Neuronal stem cell (in vitro differentiated cells): ENCODE measurements at places on chromosomes 7 and 10.
A peak's percentile ranks its signal among the peaks of the same experiment; 100 is the strongest.

DNA sequence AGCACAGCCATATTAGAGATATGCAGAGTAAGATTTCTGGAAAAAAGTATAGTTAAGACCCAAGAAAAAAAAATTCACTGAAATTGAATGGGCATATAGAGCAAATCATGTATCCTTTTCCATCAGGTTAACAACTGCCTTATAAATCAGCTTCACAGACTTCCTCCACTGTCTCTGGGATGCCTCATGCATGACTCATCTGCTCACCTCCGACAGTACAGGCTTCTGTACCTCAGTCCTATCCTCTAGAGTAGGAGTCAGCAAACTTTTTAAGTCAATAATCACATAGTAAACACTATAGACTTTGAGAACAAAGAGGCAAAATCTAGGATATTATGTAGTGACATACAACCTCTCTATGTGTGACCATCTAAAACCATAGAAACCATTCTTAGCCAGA lies 211.6 kb upstream of the SP8 start:
- DNase-seq = no peak

GRCh38 chr7:118839515-118839914 lies 615.0 kb downstream of the ANKRD7 start:
- no peak for DNase-seq

DNA sequence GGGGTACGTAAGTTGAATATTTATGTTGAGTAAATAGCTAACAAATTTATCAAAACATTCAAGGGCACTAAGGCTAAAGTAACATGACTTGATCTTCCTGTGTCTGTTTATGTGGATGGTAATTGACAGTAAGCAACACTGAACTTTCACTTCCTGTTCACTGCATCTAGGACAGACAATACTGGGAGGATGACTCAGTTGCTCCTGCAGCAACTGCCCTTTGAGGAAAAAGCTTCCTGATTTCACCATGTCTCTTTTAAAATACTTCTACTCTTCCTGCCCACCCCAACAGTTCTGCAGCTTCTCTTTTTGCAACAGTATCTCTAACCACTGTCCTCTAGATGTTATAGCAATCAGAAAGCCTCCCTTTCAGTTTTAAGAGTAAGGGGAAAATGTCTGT lies 76.6 kb upstream of the HGF start:
- DNase-seq = no peak

DNA sequence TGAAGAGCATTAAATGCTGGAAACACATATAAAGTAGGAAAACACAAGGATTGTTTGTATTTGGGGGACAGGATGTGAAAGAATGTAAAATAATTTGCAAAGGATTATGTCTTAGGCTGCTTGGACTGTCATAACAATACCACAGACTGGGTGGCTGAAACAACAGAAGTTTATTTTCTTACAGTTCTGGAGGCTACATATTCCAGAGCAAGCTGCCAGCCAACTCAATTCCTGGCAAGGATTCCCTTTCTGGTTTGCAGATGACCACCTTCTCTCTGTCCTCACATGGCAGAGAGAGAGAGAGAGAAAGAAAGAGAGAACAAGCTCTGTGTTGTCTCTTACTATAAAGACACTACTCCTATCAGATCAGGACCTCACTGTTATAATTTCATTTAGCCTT lies 8.8 kb upstream of the LAMB4 start:
- no peak for DNase-seq

DNA sequence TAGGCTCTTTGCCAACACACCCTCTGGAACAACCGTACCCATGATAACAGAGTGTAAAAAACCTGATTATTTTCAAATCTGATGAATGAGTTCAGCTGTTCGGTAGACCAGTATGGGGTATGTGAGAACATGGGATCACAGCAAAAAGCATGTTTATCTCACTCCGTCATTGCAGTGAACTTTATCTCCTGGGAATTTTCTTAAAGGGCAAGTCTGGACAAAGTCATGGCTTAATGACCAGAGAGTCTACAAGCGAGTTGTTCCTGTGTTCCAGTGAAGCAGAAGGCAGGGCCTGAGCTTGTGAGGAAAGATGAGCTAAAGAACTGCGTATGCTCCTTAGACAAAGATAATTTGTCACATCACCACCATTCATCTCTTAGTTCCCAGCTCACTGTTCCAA lies 219.7 kb downstream of the TRIL start:
- DNase-seq = no peak

- DNase-seq = no peak
Observed at GRCh38 chr10:36362257-36362656, 720.2 kb upstream of the FZD8 start.

DNA sequence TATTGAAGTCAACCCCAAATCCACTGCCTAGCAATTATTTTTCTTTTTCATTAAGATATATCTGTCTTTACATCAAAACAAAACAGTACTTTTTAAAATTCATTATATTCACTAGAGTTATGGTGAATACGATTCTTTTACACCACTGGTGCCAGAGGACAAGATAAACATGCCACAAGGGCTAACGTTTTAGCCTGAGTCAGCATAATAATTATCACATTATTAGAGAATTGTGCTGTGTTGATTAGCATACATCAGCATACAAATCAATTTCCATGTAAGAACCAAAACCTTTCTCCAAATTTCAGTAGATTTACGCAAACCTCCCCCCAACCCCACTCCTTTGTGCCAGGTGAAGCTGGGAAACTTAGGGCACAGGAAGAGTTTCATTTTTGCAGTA lies 131.1 kb upstream of the TMEM106B start:
- DNase-seq = no peak

- no peak for DNase-seq
Observed at GRCh38 chr7:29639386-29639785, 75.8 kb downstream of the PRR15 start.

GRCh38 chr7:38316733-38317360 lies 43.4 kb upstream of the TARP start:
- no peak for DNase-seq

DNA sequence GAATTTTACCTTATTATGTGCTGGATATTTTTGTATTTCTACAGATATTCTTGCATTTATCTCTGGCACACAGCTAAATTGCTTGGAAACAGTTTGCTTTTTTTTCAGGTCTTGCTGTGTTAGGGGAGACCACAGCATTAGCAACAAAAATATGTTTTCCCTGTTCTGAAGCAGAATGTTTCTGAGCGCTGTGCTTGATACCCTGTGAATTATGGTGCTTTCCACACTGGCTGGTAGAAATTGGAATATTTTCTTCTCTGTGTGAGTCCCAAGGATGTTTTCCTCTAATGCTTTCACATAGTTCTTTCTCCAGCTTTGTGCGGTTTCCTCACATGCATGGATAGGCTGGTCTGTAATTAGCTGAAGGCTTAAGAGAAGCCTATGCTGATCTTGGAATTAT lies 651.6 kb upstream of the IGFBP3 start:
- no peak for DNase-seq

DNA sequence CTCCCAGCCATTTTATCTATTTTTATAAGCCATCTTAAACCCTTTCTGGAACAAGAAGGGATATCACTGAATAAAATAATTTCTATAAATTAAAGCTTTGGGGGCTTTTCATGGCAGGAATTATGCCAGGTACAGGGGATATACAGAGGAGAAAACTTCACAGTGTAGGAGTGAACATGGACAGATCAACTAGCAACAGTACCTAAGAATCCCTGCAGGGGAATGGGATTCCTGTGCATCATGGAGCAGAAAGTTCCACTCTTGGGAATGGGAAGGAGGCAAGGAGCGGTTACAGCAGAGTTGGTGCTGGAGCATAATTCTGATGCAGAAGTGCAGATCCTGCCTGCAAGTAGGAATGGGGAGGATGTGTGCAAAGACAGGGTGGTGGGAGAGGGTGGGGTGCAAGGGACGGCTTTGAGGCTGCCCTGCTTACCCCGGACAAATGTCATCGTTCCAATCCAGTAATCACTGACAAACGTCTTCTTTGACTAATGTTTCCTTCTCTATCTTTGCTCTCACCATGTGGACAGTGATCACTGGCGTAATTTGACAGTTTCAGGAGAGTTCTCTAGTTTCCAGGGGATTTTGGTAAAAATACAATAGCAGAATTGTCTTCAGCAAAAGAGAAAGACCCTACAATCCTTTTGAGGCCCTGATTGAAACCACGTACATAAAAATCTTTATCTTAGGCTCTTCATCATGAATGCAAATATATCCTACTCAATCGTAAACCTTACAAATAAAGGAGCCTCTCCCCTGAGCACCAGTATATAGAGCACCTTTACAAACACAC lies 196.7 kb downstream of the HECW1 start:
- DNase-seq = no peak

DNA sequence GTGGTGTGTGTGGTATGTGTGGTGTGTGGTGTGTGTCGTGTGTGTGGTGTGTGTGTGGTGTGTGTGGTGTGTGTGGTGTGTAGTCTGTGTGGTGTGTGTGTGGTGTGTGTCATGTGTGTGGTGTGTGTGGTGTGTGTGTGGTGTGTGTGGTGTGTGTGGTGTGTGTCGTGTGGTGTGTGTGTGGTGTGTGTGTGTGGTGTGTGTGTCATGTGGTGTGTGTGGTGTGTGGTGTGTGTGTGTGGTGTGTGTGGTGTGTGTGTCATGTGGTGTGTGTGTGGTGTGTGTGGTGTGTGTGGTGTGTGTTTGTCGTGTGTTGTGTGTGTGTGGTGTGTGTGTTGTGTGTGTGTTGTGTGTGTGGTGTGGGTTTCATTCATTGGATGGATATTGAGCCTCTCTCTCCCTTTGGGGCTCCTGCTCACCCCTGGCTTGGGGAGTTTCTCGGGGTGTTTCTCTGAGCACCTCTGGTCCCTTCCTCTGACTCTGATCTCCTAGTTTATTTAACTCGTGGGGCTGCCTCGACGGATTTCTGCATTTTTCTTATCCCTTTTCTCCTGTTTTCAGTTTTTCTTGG lies 145.8 kb downstream of the DNAJB6 start:
- DNase-seq = no peak

DNA sequence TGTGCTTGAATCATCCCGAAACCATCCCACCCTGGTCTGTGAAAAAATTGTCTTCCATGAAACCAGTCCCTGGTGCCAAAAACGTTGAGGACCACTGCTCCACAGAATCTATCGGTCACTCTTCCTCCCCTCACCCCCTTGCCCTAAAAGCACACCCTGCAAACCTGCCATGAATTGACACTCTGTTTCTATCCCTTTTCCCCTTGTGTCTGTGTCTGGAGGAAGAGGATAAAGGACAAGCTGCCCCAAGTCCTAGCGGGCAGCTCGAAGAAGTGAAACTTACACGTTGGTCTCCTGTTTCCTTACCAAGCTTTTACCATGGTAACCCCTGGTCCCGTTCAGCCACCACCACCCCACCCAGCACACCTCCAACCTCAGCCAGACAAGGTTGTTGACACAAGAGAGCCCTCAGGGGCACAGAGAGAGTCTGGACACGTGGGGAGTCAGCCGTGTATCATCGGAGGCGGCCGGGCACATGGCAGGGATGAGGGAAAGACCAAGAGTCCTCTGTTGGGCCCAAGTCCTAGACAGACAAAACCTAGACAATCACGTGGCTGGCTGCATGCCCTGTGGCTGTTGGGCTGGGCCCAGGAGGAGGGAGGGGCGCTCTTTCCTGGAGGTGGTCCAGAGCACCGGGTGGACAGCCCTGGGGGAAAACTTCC lies 784 bp upstream of the SERPINE1 start:
- DNase-seq = no peak

DNA sequence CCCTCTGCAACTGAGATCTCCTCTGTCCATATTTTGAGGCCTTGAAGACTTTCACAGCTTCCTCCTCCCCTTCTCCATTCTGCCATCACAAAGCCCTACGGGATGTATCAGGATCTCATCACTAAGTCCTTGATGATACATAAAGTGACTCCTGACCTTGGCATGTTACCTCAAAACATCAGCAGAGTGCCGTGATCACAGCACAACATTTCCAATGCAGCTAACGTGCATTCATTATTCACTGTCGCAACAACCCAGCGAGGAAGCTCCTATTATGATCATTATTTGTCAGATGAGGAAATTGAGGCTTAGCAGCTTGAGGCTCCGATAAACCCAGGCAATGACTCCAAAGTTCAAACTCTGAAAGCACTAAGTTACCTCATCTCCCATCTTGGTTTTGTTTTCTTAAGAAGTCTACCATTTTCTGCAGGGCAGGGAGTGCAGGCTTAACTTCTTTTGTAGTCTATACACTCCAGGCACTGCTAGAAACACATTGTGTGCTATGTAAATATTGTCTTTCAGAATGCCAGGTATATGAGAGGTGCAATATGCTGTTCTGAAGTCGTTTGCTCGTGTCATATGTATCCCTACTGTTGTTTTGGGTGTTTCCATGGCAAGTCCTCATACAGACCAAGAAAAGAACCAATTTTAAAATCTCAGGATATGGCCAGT lies 80.6 kb upstream of the C1QL3 start:
- DNase-seq = no peak

GRCh38 chr10:118543714-118544400 lies 51.6 kb downstream of the PRLHR start:
- peak; percentile 26 for DNase-seq

DNA sequence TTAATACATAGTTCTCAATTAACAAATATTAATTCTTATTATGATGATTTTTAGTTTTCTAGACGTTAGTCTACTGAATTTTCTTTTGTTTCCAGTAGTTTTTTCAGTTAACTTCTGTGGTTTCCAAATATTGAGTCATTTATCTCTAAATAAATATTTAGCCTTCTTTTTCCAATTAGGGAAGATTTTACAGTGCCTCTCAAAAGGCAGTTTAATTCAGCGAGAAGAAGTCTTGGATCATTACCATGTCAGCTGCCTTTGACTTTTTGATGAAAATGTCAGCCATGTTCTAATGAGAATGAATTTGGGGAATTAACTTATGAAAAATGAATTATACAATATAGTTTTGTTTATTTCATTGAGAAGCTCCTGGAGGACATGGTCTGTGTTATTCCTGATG lies 90.0 kb downstream of the CDK14 start:
- DNase-seq = no peak

- no peak for DNase-seq
Observed at GRCh38 chr7:108030516-108030915, 27.6 kb upstream of the LAMB1 start.

DNA sequence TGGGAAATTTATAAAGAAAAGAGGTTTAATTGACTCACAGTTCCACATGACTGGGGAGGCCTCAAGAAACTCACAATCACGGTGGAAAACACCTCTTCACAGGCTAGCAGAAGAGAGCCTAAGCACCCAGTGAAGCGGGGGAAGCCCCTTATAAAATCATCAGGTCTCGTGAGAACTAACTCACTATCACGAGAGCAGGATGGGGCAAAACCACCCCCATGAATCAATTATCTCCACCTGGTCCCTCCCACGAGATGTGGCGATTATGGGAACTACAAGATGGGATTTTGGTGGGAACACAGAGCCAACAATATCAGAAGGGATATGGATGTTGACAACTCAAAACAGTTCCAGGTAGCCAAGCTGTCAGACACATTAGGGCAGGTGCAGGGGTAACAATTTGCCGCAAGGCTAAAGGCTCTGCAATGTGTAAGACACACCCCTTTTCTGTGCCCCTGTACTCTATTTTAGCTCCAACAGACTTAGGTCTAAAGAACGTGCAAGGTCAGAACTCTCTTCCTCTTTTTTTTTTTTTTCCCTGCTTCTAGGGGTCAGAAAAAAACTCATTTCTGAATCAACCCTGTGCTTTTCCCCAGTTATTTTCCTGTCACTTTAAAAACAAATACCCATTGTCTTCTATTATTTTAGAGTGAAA lies 30.7 kb upstream of the RBM20 start:
- no peak for DNase-seq

GRCh38 chr7:128974241-128974934 lies 36.7 kb downstream of the IRF5 start:
- DNase-seq = no peak
